Progenitor cell of endocrine pancreas (in vitro differentiated cells): ENCODE measurements at places on chromosomes 2 and 18.

DNA sequence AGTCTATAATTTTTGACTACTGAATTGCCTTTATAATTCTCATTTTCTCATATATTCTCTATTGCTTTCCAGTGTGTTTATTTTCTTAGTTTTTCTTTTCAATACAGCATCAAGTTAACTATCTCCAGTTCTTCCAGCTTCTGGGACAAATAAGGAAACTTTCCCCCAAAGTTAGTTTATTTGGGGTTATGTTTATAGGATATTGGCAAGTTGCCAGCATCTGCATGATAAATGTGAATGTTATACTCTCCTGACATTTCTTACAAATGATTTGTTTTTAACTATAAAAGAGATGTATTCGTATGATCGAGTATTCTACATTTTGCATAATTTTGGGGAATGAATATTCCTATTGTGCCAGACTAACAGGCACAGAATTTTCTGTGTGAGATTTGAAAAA, 140.6 kb upstream of the KCNJ3 start:
- DNase-seq, result no peak

DNA sequence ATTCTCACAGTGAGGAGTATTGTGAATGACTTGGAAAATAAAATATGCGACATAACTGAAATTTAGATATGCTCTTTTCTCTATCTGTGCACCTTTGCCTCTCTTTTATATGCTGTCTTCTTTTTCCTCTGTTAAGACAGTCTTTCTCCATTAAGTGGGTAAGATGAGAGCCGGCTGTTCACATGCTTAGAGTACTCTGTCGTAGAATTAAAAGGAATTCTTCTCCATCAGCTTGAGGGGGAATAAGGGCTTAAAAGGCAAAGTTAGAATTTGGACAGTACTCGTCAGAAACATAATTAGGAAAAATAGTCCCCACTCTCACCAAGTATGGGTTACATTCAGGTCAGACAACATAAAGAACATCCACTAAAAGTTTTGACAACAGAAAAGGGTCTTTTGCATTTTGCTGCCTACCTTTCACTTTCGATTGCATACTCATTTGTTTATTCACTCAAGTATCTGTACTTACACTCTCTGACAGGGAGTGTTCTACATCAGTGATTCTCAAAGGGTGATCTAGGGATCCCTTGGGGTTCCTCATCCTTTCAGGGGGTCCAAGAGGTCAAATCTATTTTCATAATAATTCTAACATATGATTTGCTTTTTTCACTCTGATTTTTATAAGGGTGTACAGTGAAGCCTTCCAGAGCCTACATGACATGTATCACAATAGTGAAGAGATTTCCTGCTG, 48.0 kb downstream of the ARHGAP15 start:
- DNase-seq, result no peak

- no peak for DNase-seq
These were observed 95.3 kb upstream of the B3GNT7 start for GRCh38 chr2:231300020-231300721.

GRCh38 chr18:25180973-25181548, 170.9 kb downstream of the ZNF521 start:
- no peak for DNase-seq

GRCh38 chr2:197191940-197192322, 118.6 kb downstream of the ANKRD44 start:
- no peak for DNase-seq

DNA sequence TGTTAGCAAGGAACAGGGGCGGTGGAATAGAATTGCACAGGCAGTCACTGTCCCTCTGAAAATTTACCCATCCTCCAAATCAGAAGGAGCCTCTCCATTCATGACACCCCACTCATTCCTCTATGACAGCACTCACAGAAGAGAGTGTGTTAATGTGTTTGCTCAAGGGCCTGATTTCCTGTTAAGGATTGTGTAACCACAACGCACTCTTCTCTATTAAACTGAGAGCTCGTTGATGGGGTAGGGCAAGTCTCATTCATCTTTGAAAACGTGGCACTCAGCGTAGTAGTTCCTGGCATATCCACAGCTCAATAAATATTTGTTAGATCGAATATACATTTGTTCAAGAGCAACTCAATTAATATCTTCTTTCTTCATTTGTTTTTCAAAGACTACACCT, 106.4 kb downstream of the VAPA start:
- no peak for DNase-seq

- DNase-seq, result no peak
These were observed 74.5 kb downstream of the TET3 start for GRCh38 chr2:74059137-74059775.

DNA sequence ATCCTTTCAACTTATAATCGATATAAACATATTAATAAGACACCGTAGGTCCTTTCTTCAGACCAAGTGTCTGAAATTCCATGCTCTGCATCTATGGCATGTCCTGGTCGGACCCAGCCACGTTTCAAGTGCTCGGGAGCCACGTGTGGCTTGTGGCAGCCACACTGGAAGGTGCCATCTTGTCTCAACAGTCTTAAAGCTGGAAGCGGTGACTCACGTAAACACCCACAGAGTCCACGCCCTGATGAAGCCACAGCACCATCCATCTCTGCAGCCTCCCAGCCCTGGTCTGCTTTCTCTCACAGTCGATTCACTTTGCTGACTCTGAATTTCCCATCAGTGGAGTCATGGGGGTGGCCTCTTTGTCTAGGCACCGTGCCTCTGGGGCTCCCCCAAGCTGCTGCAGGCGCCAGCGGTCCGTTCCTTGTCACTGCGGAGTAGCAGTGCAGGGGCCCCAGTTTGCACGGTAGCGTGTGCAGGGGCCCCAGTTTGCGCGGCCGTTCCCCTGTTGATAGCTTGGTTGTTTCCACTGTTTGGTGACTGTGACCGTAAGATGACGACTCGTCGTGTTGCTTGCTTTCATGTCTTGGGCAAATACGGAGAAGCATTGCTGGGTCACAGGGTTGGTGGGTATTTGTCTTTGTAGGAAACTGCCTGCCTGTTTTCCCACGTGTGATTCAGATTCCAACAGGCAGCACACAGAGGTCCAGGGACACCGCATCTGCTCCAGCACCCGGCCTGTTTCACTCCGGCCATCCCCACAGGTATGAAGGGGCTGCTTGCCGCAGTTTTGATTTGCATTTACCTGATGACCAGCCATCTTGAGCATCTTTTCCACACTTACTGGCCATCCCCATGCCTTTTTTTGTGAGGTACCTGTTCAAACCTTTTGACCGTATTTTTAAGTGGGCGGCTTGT, 240.3 kb downstream of the HDAC4 start:
- DNase-seq, result no peak

GRCh38 chr18:35695803-35696202, 114.3 kb downstream of the GALNT1 start:
- no peak for DNase-seq

- DNase-seq, result no peak
These were observed 1.2 kb upstream of the CLASP1 start for GRCh38 chr2:121650315-121650930.

GRCh38 chr2:230825354-230825753, 39.4 kb upstream of the ITM2C start:
- no peak for DNase-seq

DNA sequence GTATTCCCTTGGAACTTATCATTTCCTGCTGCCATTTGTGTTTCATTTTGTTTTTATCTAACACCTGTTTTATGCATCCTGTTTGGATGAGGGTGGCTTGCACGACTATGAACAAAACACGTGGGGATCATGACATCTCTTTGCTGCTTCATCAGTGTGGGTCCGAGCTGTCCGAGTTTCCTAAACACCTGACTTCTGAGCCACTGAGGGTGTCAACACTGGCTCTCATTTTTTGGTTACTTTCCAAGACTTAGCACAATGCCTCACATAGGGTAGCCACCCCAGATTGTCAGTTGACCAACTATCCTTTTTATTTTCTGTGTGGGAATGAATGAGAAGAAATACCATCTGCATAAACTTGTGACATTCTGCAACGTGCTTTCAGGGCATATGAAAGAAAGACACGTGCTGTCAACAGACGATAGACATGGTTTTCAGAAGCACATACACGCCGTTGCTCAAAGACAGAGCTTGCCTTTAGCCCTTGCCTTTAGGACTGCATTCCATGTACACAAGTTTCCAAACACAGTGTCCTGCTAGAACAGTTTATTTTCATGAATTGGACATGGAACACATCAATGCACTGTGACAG, 166.7 kb downstream of the MYT1L start:
- DNase-seq, result no peak

- no peak for DNase-seq
These were observed 2.2 kb downstream of the ABI2 start for GRCh38 chr2:203330434-203330833.

DNA sequence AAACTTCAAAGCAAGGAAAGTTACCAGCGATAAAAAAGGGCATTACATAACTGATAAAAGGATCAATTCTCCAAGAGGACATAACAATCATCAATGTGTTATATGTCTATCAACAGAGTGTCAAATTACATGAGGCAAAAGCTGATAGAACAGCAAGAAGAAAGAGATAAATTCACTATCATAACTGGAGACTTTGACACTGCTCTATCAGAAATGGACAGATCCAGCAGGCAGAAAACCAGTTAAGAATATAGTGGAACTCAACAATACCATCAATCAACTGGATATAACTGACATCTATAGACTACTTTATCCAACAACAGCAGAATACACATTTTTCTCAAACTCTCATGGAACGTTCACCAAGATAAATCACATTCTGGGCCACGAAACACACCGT, 65.0 kb downstream of the ROCK2 start:
- no peak for DNase-seq

DNA sequence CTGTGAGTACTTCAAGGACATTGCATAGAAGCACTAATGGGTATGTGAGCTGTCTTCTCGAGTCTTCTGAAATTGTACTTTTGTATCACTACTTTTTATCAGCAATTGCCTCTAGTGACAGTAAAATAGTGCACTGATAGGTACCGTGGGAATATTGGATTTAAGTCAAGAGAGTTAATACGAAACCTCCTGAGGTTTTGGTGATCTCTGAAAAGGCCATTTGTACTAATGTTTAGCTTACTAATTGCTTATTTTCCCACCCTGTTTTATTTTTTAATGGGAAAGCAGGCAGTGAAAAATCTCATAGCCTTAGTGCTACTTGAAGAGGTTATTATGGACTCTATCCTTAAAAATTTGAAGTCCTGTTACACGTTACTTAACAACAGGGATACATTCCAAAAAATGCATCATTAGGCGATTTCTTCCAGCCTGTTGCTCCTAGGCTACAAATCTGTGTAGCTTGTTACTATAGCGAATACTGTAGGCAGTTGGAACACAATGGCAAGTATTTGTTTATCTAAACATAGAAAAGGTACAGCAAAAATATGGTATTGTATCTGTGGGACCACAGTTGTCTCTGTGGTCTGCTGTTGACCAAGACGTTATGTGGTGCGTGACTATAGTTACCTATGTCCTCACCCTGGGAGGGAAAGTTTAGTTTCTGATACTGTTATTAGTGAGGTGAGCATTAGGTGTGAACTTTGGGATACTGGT, 65.9 kb downstream of the CAB39 start:
- DNase-seq, result no peak

GRCh38 chr2:45771261-45771660, 119.8 kb downstream of the PRKCE start:
- no peak for DNase-seq

DNA sequence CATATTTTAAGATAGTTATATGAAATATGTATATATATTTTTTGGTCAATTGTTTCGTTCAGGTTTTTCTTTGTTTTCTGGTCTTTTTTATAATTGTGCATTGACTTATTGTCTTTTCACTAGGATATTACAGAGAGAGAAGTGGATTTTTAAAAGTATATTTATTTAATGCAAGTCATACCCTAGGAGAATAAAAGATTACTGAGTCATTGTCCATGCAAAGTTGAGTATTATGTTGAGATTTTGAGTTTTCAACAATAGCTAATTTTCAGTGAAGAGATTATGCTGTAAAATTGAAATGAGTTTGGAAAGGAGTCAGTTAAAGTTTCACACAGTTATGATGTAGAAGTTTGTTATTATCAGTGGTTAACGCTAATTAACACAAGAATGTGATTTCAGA, 203.6 kb upstream of the SPRED2 start:
- DNase-seq, result no peak

- DNase-seq, result no peak
These were observed at the start of gene CIB4 for GRCh38 chr2:26640781-26641564. CIB4 (minus strand) TSS chr2:26641366; CDS start chr2:26641314, 52 bp downstream.

- no peak for DNase-seq
These were observed 88.4 kb upstream of the CELF4 start for GRCh38 chr18:37654034-37654433.

- no peak for DNase-seq
These were observed 127.4 kb downstream of the CHST9 start for GRCh38 chr18:27057519-27058234.

- DNase-seq, result no peak
These were observed 54.2 kb downstream of the KCNG2 start for GRCh38 chr18:79851950-79852349.

GRCh38 chr2:15640784-15641183, 49.1 kb downstream of the DDX1 start:
- no peak for DNase-seq

DNA sequence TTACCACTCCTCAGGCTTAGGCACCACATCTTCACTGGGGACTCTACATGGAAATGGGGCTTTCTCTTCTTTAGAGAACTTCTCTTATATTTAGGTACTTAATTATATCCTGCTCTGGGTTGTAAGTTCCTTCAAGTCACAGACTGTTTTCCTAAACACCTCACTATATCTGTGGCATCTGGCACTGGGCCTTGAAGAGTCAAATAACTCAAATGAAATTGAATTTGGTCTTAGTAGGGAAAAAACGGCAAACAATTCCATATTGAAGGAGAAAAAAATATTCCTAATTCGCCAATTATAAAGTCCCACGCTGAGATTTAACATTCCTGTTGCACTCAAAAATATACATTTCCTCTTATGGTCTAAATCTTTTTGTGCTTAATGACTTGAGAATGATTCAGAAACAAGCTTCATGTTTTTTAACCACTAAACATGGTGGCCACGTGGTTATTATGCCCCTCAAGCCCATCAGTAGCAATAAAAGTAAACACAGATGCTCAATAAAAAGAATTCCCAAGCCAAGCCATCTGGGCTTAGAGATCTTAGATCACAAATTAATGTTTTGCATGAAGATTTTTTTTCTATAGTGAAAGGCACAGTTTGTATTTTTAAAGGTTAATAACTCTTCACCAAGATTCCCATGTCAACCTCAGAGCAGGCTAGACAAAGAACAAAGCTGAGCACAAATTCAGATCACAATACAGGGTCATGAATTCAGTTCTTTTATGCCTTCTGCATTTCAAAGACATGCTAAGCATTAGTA, 105.5 kb upstream of the SYT4 start:
- no peak for DNase-seq

GRCh38 chr2:20583425-20583881, 67.4 kb downstream of the HS1BP3 start:
- no peak for DNase-seq

GRCh38 chr2:223929571-223930102, 15.5 kb downstream of the WDFY1 start:
- no peak for DNase-seq
